Panc1 (cell line): ENCODE measurements at places on chromosomes 3 and 15. TPM values are rescaled to one million over a fixed set of nuclear protein-coding genes. Genes with fewer than 3 reads are reported as not detected.

ATP13A4 gene
- not detected for total RNA-seq

ADAMTS17 gene
- 1.6 TPM for total RNA-seq

APBA2 gene
- 0.31 TPM for total RNA-seq

GAP43 gene
- total RNA-seq = not detected

APOD gene
- not detected for total RNA-seq

AADACL2 gene
- total RNA-seq = not detected

PROS1 gene
- 16.8 TPM for total RNA-seq

CRABP1 gene
- total RNA-seq = 6.7 TPM

DNAH12 gene
- 0.21 TPM for total RNA-seq

DGKG gene
- 0.46 TPM for total RNA-seq

TRIP4 gene
- total RNA-seq = 42.8 TPM

CASR gene
- not detected for total RNA-seq

BCL2A1 gene
- 4.7 TPM for total RNA-seq

IL5RA gene
- not detected for total RNA-seq

STAB1 gene
- 0.39 TPM for total RNA-seq

PLSCR5 gene
- not detected for total RNA-seq

CCR1 gene
- total RNA-seq = not detected

GPR62 gene
- total RNA-seq = not detected

DHFR2 gene
- total RNA-seq = 2.7 TPM

CYP8B1 gene
- total RNA-seq = 0.08 TPM

ZNF80 gene
- not detected for total RNA-seq

ACAN gene
- 0.03 TPM for total RNA-seq

NANOGP8 gene
- not detected for total RNA-seq

FNDC3B gene
- total RNA-seq = 173 TPM

TRPC1 gene
- total RNA-seq = 29.6 TPM

TM4SF18 gene
- total RNA-seq = 54.5 TPM

CRYBG3 gene
- 24.6 TPM for total RNA-seq

WDR49 gene
- total RNA-seq = 0.23 TPM

CCDC13 gene
- total RNA-seq = 0.82 TPM

GOLGA8G gene
- total RNA-seq = not detected

GOLGA6L1 gene
- not detected for total RNA-seq

SPATA12 gene
- total RNA-seq = 0.10 TPM

HIGD2B gene
- total RNA-seq = 0.21 TPM

MFSD1 gene
- total RNA-seq = 50.7 TPM

LRRIQ4 gene
- not detected for total RNA-seq

RASGRP1 gene
- total RNA-seq = 0.51 TPM

LEKR1 gene
- total RNA-seq = not detected

LMOD3 gene
- total RNA-seq = not detected

ANKRD63 gene
- total RNA-seq = 0.72 TPM

GTF2A2 gene
- total RNA-seq = 234 TPM

EBLN2 gene
- total RNA-seq = 1.9 TPM

MORC1 gene
- not detected for total RNA-seq

GPR149 gene
- total RNA-seq = not detected

RLBP1 gene
- total RNA-seq = not detected

RTP3 gene
- not detected for total RNA-seq

ITPKA gene
- 6.3 TPM for total RNA-seq

GHRL gene
- total RNA-seq = not detected

DZIP3 gene
- 30.9 TPM for total RNA-seq

CCDC39 gene
- total RNA-seq = not detected

AADAC gene
- total RNA-seq = 0.26 TPM

TEX9 gene
- total RNA-seq = 4.1 TPM

SUSD5 gene
- 16.3 TPM for total RNA-seq

SLC24A5 gene
- not detected for total RNA-seq

ASB14 gene
- total RNA-seq = not detected

TFRC gene
- total RNA-seq = 604 TPM

MTHFS gene
- 50.0 TPM for total RNA-seq

PGBD4 gene
- 2.3 TPM for total RNA-seq
